ENCODE measurements at places on chromosomes 6 and 20. TPM values are rescaled to one million over a fixed set of nuclear protein-coding genes. Genes with fewer than 3 reads are reported as not detected.

The SLC52A3 gene
- 33.8 TPM for total RNA-seq

The HBS1L gene
- 139 TPM for total RNA-seq

The FRK gene
- 0.10 TPM for total RNA-seq

The SPTLC3 gene
- under 0.01 TPM for total RNA-seq

The ADAT2 gene
- 9.1 TPM for total RNA-seq

The C2 gene
- total RNA-seq = 0.63 TPM

The CSNK2A1 gene
- 124 TPM for total RNA-seq

The AHCY gene
- total RNA-seq = 361 TPM

The RHAG gene
- 0.07 TPM for total RNA-seq

The HAO1 gene
- not detected for total RNA-seq

The TMEM200A gene
- 4.2 TPM for total RNA-seq

The TREML2 gene
- not detected for total RNA-seq

The IL17A gene
- total RNA-seq = 0.03 TPM

The DLK2 gene
- total RNA-seq = 0.33 TPM

The KCNS1 gene
- total RNA-seq = 0.18 TPM

The CRISP3 gene
- total RNA-seq = not detected

The ELOVL4 gene
- 4.8 TPM for total RNA-seq

The CNKSR3 gene
- 8.7 TPM for total RNA-seq

The TOX2 gene
- total RNA-seq = 1.6 TPM

The FAXC gene
- total RNA-seq = 4.7 TPM

The DEFB125 gene
- total RNA-seq = not detected

The SCRT2 gene
- 0.03 TPM for total RNA-seq

The RFX6 gene
- not detected for total RNA-seq

The MOXD1 gene
- 0.69 TPM for total RNA-seq

The SYNDIG1 gene
- 8.5 TPM for total RNA-seq

The GJA10 gene
- not detected for total RNA-seq

The INSM1 gene
- total RNA-seq = 0.59 TPM

The OOEP gene
- not detected for total RNA-seq

The TNNC2 gene
- total RNA-seq = 0.42 TPM

The MCCD1 gene
- total RNA-seq = not detected

The IL17F gene
- total RNA-seq = not detected

The CCN6 gene
- not detected for total RNA-seq

The TRIM10 gene
- not detected for total RNA-seq

The LHFPL5 gene
- not detected for total RNA-seq

The PTCRA gene
- total RNA-seq = not detected

The RBBP8NL gene
- not detected for total RNA-seq

The DLL1 gene
- total RNA-seq = 7.3 TPM

The TRAPPC3L gene
- total RNA-seq = not detected

The LAMP5 gene
- total RNA-seq = 1.4 TPM

The ATG5 gene
- total RNA-seq = 47.3 TPM

The STMN3 gene
- 24.9 TPM for total RNA-seq

The SLC26A8 gene
- 0.03 TPM for total RNA-seq

The TP53TG5 gene
- total RNA-seq = not detected

The MOG gene
- total RNA-seq = 2.0 TPM

The CRNKL1 gene
- total RNA-seq = 17.1 TPM

The FAM8A1 gene
- total RNA-seq = 10.2 TPM

The GOPC gene
- 19.6 TPM for total RNA-seq

The GSTA4 gene
- total RNA-seq = 35.6 TPM

The RSPO3 gene
- total RNA-seq = not detected

The DST gene
- total RNA-seq = 57.9 TPM

The SLC16A10 gene
- total RNA-seq = 5.1 TPM

The PTGIS gene
- 14.3 TPM for total RNA-seq

The HLA-DPA1 gene
- total RNA-seq = 4.9 TPM

The LIN28B gene
- 45.6 TPM for total RNA-seq

The GABRR1 gene
- total RNA-seq = 0.10 TPM

The NKX2-2 gene
- total RNA-seq = not detected

The ADISSP gene
- 90.8 TPM for total RNA-seq

The NKAIN2 gene
- total RNA-seq = 1.8 TPM

Measured in H7 (cell line).